ENCODE measurements at places on chromosomes 7 and 10.

DNA sequence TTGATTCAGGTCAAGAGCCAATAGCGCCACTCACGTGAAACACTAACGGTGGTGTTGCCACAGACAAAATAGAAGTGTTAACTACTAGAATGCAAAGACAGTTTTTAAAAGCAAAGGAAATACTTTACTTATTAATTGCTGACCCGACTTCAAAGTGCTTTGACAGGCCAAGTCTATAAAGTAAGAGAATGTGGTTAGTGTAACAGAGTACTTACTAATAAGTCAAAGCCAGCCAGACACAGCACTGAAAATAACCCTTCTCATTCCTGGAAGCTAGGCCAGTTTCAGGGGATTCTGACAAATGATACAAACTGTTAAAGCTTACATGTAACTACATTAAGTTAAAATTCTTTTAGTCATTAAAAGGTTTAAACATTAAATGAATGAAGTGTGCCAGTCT lies 50.3 kb downstream of the ENO4 start:
- no peak for DNase-seq

GRCh38 chr7:140680886-140681285 lies 8.1 kb downstream of the ADCK2 start:
- no peak for DNase-seq

DNA sequence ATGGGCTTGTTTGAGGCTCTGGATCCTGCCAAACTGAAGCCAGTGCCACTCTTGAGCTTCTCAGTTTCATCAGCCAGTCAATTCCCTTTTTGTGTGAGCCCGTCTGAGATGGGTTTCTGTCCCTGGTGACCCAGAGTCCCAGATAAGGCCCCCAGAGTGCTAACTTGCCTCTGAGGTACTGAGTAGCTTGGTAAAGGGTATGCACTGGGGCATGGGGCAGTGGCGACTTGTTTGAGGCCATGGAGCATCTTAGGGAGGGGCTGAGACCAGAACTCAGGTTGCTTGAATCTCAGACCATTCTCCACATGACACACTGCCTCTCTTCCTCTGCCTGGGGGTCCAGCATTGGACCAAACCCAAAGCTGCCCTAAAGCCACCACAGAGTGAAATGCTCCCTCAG lies 35.2 kb upstream of the NANOS1 start:
- DNase-seq: no peak

DNA sequence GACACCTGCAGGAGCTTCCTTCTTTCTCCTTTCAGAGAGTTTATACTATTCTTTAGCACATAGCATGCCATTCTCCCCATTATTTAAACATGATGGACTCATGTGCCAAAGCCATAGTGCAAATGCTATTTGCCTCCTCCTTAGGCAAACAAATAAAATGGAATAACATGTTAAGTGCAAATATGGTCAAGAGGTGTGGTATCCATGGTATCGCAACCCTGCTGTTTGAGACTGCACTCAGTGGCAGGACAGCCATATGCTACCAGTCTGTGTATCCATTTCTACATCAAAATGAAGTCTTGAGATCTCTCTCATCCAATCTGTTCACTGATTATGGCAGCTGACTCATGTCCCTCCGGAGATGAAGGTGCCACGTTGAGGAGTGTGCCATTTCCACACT lies 22.8 kb downstream of the HEPACAM2 start:
- DNase-seq: no peak

- DNase-seq: no peak
These were observed 94.9 kb downstream of the ARHGAP12 start for GRCh38 chr10:31833753-31834152.

DNA sequence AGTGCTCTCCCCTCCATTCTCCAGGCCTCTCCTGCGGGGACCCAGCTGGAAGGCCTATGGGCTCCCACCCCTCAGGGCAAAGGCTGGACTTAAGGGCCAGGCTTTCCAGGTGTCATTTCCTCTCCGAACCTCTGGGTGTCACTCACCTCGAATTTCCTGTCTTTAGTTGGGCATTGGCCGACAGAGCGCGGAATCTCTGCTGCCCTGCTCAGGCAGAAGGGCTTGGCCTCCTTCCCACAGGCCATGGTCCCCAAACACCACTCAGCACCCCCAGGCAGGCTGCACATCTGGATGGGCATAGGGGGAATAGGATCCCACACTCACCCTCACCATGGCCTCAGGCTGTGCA lies 212.9 kb downstream of the CCSER2 start:
- no peak for DNase-seq
